ENCODE measurements at places on chromosomes 16 and 17.
A peak's percentile ranks its signal among the peaks of the same experiment; 100 is the strongest.

- no peaks in the 10 kb centered on the region for H3K36me3 ChIP-seq
- no peak overlapping the region for H3K27ac ChIP-seq
- no peak overlapping the region for H3K4me3 ChIP-seq
- H3K4me1 ChIP-seq = no peaks in the 10 kb centered on the region
These were observed 11.3 kb upstream of the LPCAT2 start for GRCh38 chr16:55497558-55497957.

DNA sequence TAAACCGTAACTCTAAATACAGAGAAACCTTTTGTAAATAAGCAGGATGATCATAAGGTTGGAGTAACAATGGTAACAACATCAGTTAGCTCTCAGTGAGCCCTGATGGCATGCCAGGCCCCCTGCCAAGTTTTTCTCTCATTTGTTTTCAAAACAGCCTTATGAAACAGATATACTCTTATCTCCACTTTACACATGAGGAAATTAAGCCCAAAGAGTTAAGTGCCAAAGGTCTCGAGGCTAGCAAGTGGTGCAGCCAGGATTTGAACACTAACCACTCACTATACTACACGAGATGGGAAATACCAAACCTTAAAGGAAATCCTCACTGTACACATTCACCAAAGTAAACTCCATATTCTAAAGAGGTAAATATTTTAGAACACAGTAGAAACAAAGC, 15.0 kb downstream of the USP31 start:
- H3K36me3 ChIP-seq = no peaks in the 10 kb centered on the region
- H3K4me1 ChIP-seq = peaks cover 6% of the 10 kb centered on the region
- H3K4me3 ChIP-seq = no peak overlapping the region
- no peak for DNase-seq
- H3K27me3 ChIP-seq = no peaks in the 10 kb centered on the region

GRCh38 chr17:42428141-42428944, 5.3 kb upstream of the CAVIN1 start:
- peak; percentile 90 for DNase-seq
- H3K36me3 ChIP-seq = no peaks in the 10 kb centered on the region
- H3K4me3 ChIP-seq = no peak overlapping the region
- peaks cover 58% of the 10 kb centered on the region for H3K4me1 ChIP-seq

DNA sequence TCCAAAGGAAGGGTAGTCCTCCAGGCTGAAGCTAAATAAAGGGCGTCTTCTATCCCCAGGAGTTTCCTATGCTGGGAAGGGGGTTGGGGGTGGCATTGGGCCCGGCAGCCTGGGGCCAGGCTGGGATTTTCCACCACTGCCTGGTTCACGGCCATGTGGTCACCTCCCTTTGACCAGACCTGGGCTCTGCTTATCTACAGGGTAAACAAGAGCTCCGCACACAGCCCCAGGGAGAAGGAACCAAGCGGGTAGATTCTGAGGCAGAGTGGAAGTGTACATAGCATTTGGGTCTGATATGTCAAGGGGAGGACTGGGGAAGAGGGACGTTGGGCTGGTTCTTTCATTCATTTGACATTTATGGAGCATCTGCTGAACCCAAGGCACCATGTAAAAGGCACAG, 27.2 kb upstream of the TMEM220 start:
- no peaks in the 10 kb centered on the region for H3K4me1 ChIP-seq
- no peaks in the 10 kb centered on the region for H3K36me3 ChIP-seq
- H3K4me3 ChIP-seq = no peak overlapping the region
- DNase-seq = no peak

DNA sequence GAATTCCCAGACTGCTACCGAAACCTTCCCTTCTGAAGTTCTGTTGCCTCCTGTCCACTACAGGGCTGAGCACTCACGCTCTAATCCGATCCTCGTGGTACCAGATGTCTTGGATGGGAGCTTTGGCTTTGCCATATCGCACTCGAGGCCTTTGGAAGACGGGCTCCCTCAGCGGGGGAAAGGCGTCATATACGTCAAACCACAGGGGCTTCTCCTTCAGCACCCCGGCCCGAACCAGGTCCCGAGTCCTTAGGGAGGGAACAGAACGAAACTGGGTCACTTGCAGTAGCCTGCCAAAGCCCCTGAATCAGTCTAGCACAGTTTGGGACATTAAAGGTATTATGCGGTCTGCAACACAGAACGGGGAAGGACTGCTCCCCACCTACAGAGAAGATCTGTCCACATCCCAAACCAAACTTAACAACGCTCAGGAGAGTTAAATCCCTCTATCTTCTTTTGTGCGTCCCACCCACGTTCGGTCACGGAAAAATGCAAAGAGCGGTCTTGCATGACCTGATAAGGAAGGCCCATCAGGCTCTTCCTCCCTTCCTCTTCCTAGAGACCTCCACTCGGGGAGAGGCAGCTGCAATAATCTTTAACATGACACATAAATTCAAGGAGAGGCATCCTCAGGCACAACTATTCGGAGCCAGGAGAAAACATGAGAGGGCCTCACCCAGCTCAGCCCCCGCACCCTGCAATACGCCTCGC, 526 bp downstream of the MRPS23 start:
- peaks cover 24% of the 10 kb centered on the region for H3K4me1 ChIP-seq
- H3K36me3 ChIP-seq = peaks cover 40% of the 10 kb centered on the region
- DNase-seq = no peak

DNA sequence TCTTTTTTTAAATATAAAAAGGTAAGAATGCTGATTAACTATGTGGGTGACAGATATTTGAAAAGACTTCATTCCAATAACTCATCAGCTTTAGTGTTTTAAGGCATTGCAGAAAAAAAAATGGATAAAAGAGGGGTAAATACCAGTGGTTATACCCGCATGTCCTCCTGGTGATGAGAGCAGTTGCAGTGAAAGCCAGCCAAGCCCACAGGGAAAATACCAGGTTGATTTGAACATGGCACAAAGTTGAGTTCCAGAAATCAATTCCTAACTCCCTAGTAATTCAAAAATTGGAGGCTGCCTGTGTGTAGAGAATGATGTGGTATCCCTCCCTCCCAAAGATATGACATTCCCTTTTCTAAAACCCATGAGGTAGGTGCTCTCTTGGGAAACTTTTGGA, 453.2 kb upstream of the SOX9 start:
- no peaks in the 10 kb centered on the region for H3K4me1 ChIP-seq
- no peak for DNase-seq
- H3K27me3 ChIP-seq = no peaks in the 10 kb centered on the region
- no peak overlapping the region for H3K4me3 ChIP-seq

All from tibial nerve (tissue), 4 donors.